ENCODE measurements at places on chromosomes 12 and 14. TPM values are rescaled to one million over a fixed set of nuclear protein-coding genes. Genes with fewer than 3 reads are reported as not detected.

The PRMT5 gene
- total RNA-seq, result 100 TPM

The CNTN1 gene
- total RNA-seq, result not detected

GRCh38 chr12:113332688-113333417 is 2.1 kb downstream of the SLC8B1 start:
- no peak for DNase-seq

The RPL10L gene
- not detected for total RNA-seq

Data from MG63 (cell line).